ENCODE measurements at places on chromosomes 3 and 15.
A peak's percentile ranks its signal among the peaks of the same experiment; 100 is the strongest.

DNA sequence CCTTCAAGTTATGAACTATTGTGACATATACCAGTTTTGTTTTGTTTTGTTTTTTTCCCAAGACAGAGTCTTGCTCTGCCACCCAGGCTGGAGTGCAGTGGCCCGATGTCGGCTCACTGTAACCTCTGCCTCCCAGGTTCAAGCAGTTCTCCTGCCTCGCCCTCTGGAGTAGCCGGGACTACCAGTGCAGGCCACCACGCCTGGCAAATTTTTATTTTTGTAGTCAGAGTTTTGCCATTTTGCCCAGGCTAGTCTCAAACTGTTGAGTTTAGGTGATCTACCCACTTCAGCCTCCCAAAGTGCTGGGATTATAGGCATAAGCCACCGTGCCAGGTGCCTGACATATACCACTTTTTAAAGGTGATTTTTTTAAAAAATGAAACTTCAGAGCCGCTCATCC is 74.6 kb downstream of the ARRDC4 start:
- DNase-seq: no peak

DNA sequence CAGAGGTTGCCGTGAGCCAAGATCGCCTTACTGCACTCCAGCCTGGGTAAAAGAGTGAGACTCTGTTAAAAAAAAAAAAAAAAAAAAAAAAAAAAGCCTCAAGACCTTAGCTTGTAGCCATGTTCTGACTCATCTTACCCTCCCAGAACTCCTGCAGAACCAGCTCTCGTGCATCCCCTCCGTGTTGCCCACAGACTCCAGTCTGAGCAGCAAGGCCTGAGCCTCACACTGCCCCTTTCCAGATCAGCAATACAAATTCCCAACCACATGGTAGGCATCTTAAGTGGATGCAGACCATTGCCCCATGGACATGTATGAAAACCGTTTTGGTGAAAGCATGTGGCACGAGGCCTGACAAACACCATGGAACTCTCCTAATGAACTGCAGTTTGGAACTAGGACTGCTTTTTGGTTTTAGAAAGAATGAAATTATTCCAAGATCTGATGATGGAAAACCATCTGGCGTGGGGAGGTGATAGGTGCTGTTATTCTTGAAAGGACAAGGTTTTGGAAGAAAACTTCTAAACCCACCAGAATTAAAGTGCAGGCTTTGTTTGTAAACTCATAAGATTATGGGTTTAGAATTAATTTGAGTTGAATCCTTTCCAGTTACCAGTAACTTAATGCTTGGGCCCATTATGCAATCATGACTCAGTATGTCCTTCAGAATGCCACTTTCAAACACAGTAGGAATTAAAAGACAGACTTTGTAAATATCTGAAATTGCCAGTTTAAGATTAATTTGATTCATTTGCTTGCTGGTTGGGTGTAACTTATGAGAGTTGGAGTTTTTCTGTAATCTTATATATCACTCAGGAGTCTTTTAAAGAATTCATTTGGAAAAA is 163.7 kb upstream of the LRTM1 start:
- DNase-seq: peak; percentile 80

DNA sequence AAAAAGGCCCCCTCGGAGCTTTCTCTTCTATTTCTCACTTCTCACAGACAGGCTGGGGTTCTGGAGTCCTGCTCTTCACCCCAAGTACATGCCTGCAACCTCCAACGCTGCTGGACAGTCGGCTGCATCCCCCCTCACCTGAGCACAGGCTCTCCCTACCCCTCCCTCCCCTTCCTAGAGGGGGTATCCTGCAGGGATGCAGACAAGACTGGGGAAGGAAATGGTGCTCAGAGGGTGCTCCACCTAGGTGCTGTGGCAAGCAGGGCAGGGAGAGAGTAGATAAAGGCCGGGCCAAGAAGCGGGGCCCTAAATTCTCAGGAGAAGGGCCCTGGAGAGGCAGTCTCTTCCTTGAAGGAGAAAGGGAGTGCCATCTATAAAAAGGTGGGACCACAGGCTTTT is 7.0 kb upstream of the STRA6 start:
- no peak for DNase-seq

GRCh38 chr15:86221119-86221518 is 141.4 kb downstream of the AGBL1 start:
- DNase-seq: no peak

DNA sequence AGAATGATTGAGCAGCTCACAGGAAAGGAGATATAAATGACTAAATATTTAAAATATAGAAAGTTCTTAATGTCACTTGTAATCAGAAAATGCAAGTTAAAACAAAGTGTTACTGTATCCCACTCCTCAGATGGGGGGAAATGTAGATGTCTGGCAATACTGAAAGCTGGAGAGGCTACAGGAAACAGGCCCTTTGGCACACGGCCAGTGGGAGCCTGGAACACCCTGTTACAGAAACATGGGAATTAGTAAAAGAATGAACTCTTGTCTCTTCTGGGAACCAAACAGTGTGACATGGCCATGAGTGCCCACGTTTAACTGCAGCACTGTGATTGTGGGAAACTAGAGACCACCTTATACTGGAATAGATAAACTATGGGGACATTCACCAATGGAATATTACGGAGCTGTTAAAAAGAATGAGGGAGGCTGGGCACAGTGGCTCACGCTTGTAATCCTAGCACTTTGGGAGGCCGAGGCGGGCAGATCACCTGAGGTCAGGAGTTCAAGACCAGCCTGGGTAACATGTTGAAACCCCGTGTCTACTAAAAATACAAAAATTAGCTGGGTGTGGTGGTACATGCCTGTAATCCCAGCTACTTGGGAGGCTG is 50.2 kb downstream of the CDCP1 start:
- peak; percentile 75 for DNase-seq

DNA sequence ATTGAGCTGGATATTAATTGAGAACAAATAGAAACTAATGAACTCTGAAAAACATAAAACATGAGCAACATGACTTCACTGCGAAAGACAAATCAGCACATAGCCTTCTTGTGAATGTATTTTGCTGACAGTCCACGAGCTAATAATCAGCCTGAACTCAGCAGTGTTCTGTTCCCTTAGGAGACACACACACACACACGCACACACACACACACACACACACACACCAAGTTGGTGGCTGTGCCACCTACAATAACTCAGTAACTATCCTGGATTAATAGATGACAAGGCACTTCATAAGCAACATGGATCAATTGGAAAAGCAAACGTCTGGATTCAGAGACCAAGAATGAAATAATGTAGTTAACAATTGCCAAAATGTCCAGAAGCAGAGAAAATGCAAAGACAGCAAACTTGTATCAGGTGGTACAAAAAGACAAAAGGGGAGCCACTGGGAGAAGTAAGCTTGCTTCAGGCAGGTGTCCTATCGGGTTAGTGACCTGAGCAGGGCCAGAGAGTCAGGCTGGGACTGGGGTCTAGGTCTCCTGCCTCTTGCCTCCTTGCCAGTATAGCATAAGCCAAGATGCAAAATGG is 20.5 kb upstream of the UBE2Q2 start:
- no peak for DNase-seq

DNA sequence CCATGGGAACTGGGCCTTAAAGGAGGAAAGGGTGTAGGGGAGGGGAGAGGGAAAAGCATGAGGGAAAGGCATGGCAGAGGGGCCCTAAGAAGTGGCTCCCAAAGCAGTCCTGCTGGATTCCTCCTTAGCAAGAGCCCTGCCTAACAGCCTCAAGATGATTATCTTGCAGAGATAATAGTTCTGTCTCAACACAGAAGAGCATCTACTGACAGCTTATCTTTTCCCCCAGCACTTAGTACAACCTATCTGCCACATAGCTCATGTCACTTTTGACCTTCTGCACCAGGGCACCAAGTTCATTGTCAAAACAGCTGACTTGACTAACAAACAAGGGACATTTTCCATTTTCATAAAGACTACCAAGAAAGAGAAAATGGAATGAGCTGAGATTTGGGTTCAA is 86.3 kb downstream of the ANP32A start:
- no peak for DNase-seq

GRCh38 chr15:98878172-98878571 is 129.4 kb downstream of the PGPEP1L start:
- no peak for DNase-seq

DNA sequence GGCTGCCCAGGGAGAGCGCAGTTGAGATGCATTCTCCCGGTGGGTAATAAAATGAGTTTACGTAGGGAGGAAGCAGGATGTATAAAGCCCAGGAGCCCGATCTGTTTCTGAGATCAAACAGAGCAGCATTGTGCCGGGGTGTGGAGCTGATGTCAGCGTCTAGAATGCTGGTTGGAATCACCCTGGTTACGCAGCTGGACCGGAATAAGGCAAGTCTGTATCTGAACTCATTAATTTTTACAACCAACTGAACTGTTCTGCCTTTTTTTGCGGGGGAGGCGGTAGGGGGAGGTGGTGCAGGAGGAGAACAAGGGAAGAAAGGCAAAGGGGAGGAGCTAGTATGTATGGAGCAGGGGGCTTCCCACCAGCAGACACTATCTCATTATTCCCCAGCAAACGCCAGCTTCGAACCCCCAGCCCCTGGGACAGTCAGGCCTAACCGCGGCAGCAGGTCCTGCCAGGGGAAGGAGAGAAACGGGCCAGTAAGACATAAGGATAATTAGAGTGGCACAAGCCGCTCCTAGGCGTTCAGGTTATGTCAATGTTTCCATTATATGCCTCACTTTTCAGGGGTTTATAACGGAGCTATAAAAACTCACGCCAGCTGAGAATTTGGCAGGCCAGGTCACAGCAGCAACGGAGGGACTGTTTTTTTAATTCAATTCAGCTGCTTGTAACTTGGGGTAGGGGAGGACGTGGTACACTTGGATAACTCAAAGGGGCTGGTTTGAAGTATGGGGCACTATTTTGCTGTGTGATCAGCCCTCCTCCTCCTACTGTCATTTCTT is 175.3 kb upstream of the HES1 start:
- DNase-seq: peak; percentile 94

DNA sequence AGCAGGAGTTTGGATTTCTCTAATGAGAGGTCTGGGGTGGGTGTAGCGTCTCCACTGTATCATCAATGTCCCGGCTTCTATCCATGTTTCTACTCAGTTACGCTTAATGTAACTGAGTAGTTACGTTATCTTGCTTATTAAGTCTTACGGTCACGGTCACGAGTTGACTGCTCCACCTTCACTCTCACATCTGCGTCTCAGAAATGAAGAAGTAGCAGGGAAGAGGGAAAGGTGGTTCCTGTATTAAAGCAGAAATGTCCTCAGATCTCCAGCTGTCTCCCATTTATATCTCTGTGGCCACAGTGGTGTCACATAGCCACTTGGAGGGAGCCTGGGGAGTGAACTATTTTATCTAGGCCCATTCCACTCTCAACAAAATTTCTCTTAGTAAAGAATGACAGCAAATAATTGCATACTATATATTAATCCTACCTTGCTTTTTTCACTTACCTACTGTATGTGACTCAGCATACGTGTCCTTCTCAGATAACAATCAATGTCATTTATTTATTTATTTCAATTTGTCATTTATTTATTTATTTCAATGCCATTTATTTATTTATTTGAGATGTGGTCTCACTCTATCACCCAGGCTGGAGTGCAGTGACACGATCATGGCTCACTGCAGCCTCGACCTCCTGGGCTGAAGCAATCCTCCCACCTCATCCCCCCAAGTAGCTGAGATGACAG is 39.7 kb upstream of the RNU6-1 start:
- DNase-seq: no peak

- no peak for DNase-seq
Measured at GRCh38 chr15:58515807-58516206, 84.0 kb downstream of the LIPC start.

GRCh38 chr3:18236726-18237125 is 188.4 kb downstream of the SATB1 start:
- DNase-seq: no peak

DNA sequence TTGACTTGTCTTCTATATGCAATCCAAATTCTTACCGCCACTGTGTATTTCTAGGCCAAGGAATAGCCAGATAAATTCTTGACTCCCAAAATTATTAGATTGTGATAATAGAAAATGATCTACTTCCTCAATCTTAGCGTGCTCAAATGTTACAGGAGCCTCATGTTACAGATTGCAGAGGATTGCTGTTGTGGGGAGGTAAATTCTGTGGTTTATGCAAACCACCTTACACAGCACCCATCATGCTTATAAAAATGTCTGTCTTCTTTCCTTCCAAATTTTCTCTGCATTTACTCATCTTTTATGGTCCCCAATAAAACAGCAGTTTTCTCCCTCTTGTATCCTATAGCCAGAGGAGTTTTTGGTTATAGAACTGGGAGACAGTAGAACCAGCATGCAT is 420.2 kb upstream of the ROBO1 start:
- no peak for DNase-seq

DNA sequence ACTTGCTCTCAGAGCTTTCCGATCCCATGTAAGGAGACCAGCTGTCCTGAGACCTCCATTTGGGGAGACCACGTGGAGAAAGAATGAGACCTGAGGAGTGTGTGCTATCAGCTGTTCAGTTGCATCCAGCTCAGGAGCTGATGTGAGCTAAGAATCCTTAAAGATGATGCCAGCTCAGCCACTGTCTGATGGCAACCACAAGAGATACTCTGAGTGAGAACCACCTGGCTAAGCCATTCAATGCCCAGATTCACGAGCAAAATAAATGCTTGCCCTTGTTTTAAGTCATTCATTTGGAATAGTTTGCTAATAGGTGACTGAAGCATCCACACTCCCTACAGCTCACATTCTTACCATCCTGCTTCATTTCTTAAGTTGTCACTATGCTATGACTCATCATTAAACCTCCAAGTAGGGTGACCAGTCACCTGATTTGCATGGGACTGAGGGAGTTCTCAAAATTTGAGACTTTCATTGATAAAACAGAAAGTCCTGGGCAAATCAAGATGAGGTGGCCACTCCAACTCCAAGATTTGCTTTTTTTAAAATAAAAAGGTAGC is 56.4 kb downstream of the SPTSSB start:
- DNase-seq: no peak

- DNase-seq: no peak
Measured at GRCh38 chr3:19506171-19506570, 357.9 kb downstream of the KCNH8 start.

DNA sequence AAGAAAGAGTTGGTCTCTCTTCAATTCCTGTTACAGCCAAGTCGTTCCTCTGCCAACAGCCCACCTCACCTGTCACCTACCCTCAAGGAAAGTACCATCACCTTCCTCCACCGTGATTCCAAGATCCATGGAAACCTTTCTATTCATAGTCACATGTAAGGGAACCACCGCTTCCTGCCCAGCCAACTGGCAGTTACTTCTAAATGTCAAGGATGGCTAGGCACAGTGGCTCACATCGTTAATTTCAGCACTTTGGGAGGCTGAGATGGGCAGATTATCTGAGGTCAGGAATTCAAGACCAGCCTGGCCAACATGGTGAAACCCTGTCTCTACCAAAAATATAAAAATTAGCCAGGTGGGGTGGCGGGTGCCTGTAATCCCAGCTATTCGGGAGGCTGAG is 82.8 kb downstream of the FOXP1 start:
- no peak for DNase-seq

DNA sequence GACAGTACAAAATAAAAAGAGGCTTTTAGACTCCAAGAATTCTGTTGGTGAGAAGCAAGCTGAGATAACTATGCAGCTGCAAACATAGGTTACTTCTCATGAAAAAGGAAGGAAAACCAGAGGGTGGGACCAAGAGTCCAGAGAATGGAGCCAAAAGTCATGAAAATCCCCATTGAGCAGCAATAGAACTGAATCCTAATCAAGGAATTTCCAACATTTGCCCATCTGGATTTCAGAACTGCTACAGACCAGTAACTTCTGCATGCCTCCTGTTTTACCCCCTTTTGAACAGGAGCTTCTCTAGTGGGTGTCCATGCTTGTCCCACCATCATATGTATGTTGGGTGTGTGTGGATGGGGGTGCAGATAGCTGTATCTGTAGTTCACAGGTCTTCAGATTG is 33.6 kb upstream of the BNC1 start:
- DNase-seq: no peak

GRCh38 chr3:127606981-127607595 is 8.9 kb downstream of the MCM2 start:
- no peak for DNase-seq

- DNase-seq: no peak
Measured at GRCh38 chr15:76191539-76192244, 119.6 kb downstream of the ETFA start.

Measured in fibroblast of villous mesenchyme (primary cell).